Panc1 (cell line): ENCODE measurements at places on chromosomes 11 and 22.

GRCh38 chr11:27921472-27921871 is 186.5 kb downstream of the KIF18A start:
- DNase-seq, result no peak

- DNase-seq, result no peak
These were observed 555.1 kb downstream of the OPCML start for GRCh38 chr11:132977241-132977640.

GRCh38 chr11:114447892-114448291 is 8.6 kb downstream of the REXO2 start:
- no peak for DNase-seq

- DNase-seq, result no peak
These were observed 33.2 kb upstream of the FBLN1 start for GRCh38 chr22:45469281-45470073.

DNA sequence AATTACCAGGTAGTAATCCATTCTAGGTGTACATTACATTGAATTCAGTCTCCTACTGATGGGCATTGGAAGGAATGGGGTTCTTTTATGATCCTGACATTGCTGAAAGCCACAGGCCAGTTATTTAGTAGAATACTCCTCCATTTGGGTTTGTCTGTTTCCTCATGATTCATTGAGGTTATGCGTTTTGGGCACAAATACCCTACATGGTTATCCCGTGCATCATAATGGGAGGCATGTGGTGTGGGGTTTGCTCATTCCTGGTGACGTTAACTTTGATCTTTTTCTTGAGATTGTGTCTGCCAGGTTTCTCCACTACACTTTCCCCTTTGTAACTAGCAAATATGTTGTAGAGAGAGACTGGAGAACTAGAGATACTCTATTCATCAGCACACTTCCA is 5.5 kb downstream of the FOLR3 start:
- DNase-seq, result no peak

- DNase-seq, result no peak
These were observed 34.2 kb upstream of the PLET1 start for GRCh38 chr11:112294688-112295340.
